ENCODE measurements at places on chromosomes 3 and 15.

DNA sequence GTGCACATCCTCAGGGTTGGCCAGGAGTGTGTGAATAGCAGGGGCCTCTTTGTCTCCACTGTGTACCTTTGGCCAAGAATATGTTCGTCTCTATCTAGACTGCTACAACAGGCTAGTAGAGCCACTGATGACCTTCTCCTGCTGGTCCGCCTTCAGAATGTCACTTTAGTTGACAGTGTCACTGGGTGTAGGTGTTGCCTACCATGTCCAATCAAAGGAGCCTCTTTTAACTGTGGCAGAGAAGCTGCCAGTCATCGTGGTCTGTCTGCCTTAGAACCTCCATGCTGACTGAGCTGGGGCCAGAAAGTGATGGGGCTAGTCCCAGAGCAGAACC lies 40.1 kb downstream of the OXSR1 start:
- H3K36me3 ChIP-seq: peaks cover 61% of the 10 kb centered on the region
- H3K4me3 ChIP-seq: no peak overlapping the region
- H3K4me1 ChIP-seq: peaks cover 20% of the 10 kb centered on the region
- no peaks in the 10 kb centered on the region for H3K27me3 ChIP-seq
- DNase-seq: no peak

GRCh38 chr3:58027704-58028317 lies 19.6 kb downstream of the FLNB start:
- peaks cover 4% of the 10 kb centered on the region for H3K36me3 ChIP-seq
- no peak overlapping the region for H3K27ac ChIP-seq
- no peak for DNase-seq

GRCh38 chr3:119759962-119760361 lies 21.9 kb upstream of the NR1I2 start:
- H3K36me3 ChIP-seq: peaks cover 79% of the 10 kb centered on the region
- H3K27ac ChIP-seq: no peak overlapping the region
- no peak overlapping the region for H3K4me3 ChIP-seq
- peaks cover 4% of the 10 kb centered on the region for H3K27me3 ChIP-seq
- H3K4me1 ChIP-seq: no peaks in the 10 kb centered on the region

- DNase-seq: no peak
- no peaks in the 10 kb centered on the region for H3K4me1 ChIP-seq
- H3K27ac ChIP-seq: no peak overlapping the region
- no peaks in the 10 kb centered on the region for H3K36me3 ChIP-seq
- no peak overlapping the region for H3K4me3 ChIP-seq
Measured at GRCh38 chr15:93296759-93297500, 207.9 kb upstream of the RGMA start.

DNA sequence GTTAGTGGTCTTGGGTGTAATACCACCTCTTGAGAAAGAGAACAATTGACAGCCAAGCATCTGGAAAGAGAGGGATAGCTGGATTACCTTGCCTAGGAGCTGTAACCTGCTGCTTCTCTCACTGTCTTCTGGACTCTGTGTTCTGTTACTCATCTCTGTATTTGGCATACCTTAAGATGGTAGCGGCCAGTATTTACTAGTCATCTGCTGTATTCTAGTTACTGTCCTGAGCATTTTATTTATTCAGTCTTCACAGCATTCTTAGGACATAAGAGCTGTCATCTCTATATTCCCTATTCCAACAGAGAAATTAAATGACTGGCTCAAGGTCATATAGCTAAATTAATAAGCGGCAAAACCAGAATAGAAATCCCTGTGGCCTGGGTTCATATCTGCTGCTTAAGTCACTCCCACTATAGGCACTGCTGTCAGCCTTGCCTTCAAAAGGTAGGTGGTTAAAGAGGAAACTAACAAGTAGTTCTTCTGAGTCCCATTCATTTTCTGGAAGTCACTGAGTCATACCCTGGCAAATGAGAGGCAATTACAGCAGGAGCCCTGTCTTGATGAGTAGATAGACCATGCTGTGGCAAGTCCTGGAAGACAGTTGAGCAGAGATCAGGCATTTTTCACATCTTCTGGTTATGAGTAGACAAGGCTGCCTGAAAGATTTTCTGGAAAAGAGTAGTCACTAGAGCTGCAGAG lies 68.2 kb downstream of the RAB7A start:
- DNase-seq: no peak
- peaks cover 19% of the 10 kb centered on the region for H3K4me1 ChIP-seq
- H3K27ac ChIP-seq: peak overlapping the region; percentile 18
- peaks cover 35% of the 10 kb centered on the region for H3K36me3 ChIP-seq

- H3K4me3 ChIP-seq: no peak overlapping the region
- no peak overlapping the region for H3K27ac ChIP-seq
- DNase-seq: no peak
Measured at GRCh38 chr15:39455471-39455991, 125.3 kb upstream of the THBS1 start.

DNA sequence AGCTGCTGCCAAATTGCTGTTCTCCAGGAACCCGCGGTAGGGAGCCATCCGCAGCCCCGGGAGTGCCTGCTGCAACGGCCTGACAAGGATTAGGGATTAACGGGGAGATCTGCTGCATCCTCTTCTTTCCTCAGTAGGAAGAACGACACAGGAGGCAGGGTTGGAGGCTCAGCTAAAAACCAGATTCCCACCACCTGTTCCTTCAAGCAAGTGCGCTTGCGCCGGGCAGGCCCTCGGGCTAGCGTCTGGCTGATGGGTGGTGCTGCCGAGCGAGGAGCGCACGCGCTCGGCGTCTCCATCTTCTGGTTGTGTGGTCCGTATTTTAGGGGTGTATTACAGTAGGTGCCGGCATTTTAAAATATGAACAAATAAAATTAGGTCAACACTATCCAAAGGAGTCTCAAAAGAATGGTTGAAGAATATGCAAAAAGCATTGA lies 25.4 kb upstream of the SLC25A26 start:
- no peak overlapping the region for H3K27ac ChIP-seq
- H3K4me1 ChIP-seq: no peaks in the 10 kb centered on the region
- peaks cover 29% of the 10 kb centered on the region for H3K27me3 ChIP-seq
- H3K4me3 ChIP-seq: peak overlapping the region; percentile 47
- peak; percentile 53 for DNase-seq
- no peaks in the 10 kb centered on the region for H3K36me3 ChIP-seq

GRCh38 chr15:92463826-92464225 lies 70.1 kb downstream of the ST8SIA2 start:
- H3K27me3 ChIP-seq: peaks cover 3% of the 10 kb centered on the region
- no peak overlapping the region for H3K27ac ChIP-seq
- no peak for DNase-seq
- H3K4me3 ChIP-seq: no peak overlapping the region
- H3K36me3 ChIP-seq: peaks cover 82% of the 10 kb centered on the region

All from nephron progenitor cell (in vitro differentiated cells).